ENCODE measurements at places on chromosomes 4 and X.

DNA sequence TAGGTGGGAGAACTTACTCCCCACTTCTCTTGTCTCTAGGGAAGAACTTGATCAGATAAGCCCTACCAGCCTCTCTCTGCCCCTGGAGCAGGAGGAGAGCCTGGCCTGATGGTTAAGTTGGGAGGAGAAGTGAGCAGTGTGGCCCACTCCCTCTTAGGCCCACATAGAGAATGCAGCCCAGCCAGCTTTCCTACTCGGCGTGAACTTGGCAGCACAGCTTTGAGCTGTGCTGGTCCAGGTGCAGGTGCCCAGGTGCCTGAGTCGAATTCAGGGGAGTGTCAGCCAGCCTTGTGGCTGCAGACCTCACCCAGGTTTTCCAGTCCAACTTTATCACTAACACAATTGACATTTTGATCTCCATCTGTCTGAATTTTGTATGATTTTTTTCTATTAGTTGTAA lies 77.6 kb upstream of the PAQR3 start:
- DNase-seq, result no peak

GRCh38 chrX:49276671-49277534 lies 7.3 kb downstream of the PPP1R3F start:
- no peak for DNase-seq

- peak; percentile 6 for DNase-seq
Observed at GRCh38 chr4:77776182-77777134, 42.7 kb downstream of the CNOT6L start.

DNA sequence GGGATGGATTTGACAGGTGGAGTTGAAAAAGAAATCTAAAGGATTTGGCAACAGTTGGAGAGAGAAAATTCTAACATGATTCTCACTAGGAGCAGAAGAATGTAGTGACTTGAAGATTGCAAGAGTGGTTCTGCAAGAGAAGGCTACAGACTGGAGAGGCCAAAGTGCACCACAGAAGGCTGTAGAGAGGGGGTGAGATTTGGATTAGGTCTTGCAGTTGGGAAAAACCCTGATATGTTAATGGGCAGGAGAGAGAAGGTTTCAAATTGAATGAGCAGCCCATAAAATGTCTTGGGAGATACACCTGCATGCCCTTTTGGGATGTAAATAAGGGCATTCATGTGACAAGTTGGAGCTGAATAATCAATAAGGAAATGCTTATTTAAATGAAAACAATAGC lies 14.7 kb upstream of the VEGFD start:
- DNase-seq, result no peak

DNA sequence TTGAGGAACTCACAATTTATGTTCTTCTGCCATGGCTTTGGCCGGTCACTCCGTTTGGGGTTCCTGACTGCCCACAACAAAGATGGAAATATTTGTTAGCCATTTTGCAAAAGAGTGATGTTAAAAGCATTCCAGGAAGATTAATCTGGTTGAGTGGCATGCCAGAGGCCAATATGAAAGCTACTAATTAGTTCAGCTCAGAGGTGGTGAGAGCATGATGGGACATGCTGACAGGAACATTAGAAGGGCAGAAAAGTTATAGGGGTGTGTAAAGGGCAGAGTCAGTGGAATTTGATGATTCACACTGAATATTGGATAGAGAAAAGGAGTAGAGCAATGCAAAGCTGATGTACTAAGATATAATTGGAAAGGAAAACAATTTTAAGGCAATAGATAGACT lies 94.4 kb downstream of the TLL1 start:
- DNase-seq, result no peak

DNA sequence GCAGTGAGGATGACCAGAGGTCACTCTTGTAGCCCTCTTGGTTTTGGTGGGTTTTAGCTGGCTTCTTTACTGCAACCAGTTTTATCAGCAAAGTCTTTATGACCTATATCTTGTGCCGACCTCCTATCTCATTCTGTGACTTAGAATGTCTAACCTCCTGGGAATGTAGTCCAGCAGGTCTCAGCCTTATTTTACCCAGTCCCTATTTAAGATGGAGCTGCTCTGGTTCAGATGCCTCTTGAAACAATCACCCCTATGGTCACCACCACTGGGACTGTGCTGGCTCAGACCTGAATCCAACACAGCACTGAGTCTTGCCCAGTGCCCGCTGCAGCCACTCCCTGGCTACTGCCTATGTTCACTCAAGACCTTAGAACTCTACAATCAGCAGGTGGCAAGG lies 49.4 kb downstream of the MCUB start:
- no peak for DNase-seq

GRCh38 chrX:1941321-1941720 lies 326.5 kb downstream of the ASMT start:
- no peak for DNase-seq

GRCh38 chr4:71366766-71367165 lies 27.9 kb downstream of the SLC4A4 start:
- peak; percentile 88 for DNase-seq

DNA sequence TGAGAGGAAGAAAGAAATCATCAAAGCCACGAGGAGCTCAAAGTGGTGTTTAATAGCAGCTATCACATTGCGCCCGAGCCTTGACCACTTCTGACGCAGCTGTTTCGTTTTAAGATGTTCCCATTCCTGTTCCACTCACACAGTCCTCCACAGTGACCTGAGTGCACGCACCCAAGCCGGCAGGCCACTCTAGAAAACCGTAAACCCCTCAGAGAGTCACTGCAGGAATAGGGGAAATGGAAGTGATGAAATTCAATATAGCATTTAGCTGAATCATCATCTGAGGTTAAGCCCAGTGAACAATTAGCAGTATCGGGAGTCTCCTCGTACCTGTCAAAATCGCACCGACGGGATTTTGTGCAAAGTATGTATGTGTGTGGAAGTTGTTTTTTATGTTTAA lies 17.9 kb upstream of the HAND2 start:
- no peak for DNase-seq

DNA sequence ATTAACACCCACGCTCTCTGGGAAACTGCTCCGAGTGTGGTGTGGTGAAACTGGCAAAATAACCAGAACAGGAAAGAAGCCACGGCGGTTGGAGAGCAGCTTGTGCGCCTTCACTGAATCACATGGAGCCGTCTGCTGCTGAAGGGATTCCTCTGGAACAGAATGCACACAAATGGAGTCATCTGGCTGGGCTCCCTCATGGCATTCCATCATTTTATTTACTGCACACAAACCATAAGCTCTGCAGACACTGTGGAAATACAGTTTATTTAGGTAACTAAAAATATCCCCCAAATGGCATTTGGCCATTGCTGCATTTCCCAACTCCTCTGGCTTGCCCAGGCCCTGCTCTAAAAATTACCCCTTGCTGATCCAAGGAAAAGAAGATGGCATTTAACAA lies 187.0 kb upstream of the S100G start:
- no peak for DNase-seq

DNA sequence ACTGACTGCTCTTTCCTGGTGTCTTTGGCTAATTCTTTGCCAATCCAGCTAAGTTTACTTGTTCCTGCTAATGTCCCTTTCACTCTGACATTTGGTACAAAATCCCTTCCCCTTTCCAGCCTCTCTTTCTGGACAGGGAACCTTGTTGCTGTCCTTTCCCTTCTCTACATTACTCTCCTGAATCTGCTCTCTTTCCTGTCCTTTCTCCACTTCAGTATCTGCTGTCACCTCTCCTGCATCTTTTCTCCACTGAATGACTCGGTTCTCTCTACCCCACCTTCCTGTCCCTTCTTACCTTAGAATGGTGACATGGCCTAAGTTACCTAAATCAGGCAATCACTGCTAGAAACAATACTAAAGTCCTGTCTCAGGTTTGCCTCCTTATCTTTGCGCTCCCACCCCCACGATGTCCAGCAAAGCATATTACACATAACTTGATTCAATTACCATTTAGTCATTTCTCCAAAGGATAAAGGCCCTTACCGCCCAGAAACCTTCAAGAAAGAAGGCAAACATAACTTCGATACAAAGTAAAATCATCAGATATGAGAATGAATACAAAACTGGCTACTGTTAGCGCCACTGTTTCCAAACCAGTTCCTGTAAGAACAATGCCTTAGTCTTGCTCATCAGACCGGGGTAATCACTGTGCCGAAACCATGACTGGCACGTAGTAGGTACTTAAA lies 890 bp downstream of the BOD1L1 start:
- DNase-seq, result no peak

DNA sequence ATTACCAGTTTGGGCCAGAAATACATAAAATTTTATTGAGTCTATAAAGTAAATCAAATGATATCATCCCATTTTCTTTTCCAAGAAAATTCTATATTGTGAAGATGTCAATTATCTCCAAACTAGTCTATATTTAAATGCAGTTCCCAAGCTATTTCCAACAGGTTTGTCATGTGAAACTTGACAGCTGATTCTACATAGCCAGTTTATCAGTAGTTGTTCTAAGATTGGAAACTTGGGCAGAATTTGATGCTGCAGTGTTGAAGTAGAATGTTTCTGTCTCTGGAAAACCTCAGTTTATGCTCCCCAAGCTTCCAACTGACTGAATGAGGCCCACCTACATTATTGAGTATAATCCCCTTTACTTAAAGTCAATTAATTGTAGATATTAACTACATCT lies 994.1 kb downstream of the PCDH7 start:
- DNase-seq, result no peak

- DNase-seq, result no peak
Observed at GRCh38 chrX:19750783-19751467, 136.5 kb downstream of the SH3KBP1 start.

- peak; percentile 37 for DNase-seq
Observed at GRCh38 chr4:151675411-151675971, 85.3 kb downstream of the GATB start.

DNA sequence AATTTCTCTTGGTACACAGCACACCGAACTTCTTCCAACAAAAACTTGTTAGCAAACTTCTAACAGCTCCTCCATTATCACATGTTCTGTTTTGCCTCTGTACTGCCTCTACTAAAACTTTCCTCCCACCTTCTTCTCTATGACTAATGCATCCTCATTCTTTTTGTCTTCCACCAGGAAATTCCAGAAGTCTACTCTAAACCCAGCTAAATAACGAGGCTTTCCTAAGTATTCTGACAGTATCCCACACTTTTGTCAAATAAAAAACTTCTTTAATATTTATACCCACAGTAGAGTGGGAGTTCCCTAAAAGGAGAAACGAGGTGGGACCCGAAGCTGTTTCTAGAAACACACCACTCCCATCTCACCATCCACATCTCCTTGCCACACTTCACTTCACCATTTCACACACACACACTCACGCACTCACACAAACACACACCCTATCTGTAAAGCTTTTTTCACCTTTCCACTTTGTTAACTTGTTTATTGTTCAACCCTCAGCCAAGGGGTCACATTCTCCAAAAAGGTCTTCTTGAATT lies 280.3 kb downstream of the ARAP2 start:
- DNase-seq, result no peak

DNA sequence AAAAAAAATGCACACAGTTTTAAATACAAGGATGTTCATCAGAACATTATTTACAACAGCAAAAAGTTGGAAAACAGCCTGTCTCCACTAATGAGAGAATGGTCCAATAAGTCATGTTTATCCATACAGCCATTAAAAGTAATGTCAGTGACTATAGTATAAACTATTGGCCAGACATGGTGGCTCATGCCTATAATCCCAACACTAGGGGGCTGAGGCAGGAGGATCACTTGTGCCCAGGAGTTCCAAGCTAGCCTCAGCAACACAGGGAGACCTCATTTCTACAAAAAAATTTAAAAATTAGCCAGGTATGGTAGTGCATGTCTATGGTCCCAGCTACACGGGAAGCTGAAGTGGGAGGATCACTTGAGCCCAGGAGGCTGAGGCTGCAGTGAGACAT lies 48.1 kb upstream of the IL13RA1 start:
- DNase-seq, result no peak

DNA sequence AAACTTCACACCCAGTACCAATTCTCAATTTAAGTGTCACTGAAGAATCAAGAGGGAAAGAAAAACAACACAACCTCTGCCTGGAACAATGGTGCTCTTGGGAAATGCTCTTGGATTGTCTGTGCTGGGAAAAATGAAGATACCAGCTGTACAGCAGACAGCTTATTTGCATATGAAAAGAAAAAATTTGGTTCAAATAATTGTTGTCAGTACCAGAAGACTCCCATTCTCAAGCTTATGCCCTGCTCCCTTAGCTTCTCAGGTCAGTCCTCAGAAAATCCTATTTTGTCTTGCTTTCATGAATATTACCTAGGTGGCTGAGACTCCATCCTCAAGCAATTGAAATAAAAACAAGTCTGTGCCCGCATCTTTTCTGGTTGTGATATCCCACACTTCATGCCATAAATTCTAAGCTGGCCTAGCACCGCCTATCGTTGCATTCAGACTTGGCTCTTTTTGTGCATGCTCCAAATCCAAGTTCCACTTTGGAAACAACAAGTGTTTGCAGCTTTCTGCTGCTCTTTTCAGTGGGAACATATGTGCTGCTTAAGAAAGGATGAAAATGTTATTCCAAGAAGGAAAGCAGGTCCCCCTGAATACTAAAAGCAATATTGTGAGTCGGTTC lies 431.6 kb downstream of the INPP4B start:
- no peak for DNase-seq

- no peak for DNase-seq
Observed at GRCh38 chrX:128928636-128929035, 594.7 kb downstream of the SMARCA1 start.

- no peak for DNase-seq
Observed at GRCh38 chr4:155692361-155692760, 25.7 kb downstream of the GUCY1A1 start.

DNA sequence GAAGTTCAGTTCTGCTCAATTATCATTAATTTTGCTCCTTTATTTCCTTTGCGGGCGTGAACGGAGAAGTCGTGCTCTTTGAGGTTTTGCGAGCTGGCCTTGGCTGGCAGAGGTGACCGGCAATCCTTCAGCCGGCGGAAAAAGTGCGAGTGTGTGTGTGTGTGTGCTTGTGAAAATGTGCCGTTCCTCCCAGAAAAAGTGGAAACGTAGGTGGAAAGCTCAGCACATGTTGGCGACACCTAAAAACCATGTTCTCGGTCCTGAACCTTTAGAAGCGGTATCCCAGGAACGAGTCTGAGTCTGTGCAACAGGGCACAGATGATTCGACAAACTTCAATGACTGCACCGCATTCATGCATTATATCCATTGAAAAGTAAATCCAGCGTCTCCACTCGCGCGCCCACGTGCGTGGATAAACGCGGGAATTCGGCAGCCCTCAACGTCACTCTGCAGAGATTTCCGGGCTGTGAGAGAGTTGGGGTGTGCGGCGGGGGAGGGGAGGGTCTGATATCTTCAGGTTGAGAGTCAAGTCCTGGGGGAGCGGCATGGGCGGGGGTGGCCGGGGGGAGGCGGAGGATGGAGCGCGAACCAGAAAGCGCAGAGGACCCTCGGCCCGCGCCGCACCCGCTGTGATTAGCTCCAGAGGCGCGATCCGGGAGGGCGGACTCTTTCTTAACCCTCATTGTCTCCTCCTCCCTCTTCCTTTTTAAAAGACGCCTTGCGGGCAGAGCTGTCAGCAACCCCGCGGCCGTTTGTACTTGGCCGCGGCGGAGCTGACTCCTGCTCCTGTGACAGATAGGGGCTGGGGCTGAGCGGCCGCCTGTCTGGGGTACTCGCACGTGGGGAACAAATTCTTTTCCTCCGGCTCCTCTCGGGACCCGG lies at the start of gene SHISA3:
Gene SHISA3, plus strand, starts transcription at position 737 of the 883 bp plus-strand sequence. CDS start 569 bp downstream, outside the sequence.
- no peak for DNase-seq
